ENCODE measurements at places on chromosomes 16 and 17. TPM values are rescaled to one million over a fixed set of nuclear protein-coding genes. Genes with fewer than 3 reads are reported as not detected.

DNA sequence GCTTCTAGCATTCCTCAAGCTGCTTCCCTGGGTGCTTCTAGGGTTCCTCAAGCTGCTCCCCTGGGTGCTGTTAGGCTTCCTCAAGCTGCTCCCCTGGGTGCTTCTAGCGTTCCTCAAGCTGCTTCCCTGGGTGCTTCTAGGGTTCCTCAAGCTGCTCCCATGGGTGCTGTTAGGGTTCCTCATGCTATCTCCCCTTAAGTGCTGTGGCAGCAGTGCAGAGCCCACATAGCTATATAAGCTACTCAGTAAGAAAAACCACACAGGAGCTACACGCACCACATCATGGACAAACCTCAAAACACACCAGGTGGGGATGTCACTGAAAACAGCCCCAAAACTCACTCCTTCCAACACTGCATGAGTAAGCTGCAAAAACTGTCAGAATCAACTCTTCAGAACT, 35.2 kb downstream of the ANKRD11 start:
- H3K4me1 ChIP-seq: peaks cover 13% of the 10 kb centered on the region
- H3K4me3 ChIP-seq: no peak overlapping the region
- no peaks in the 10 kb centered on the region for H3K27me3 ChIP-seq
- H3K36me3 ChIP-seq: no peaks in the 10 kb centered on the region
- DNase-seq: no peak

GRCh38 chr17:1626333-1626732, 2.3 kb downstream of the SLC43A2 start:
- H3K4me3 ChIP-seq: no peak overlapping the region
- peaks cover 24% of the 10 kb centered on the region for H3K4me1 ChIP-seq
- H3K27ac ChIP-seq: peak overlapping the region; percentile 44
- peaks cover 8% of the 10 kb centered on the region for H3K27me3 ChIP-seq

DNA sequence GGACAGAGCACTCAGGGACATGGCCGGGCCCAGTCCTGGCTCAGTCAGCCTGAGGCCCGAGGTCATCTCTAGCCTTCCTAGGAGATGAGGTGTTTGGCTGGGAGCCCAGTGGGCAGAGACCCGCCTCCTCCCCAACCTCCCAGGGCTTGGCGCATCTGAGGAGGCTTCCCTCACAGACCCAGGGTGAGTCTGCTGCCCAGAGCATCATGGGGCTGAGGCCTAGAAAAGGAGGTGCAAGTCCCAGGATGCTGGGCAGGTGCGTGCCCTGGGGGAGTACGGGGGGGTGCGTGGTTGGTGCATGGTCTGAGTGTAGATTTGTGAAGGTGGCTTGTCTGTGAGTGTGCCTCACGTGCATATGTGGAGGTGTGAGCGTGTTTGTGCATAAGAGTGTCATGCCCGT, 4.7 kb downstream of the PDE6G start:
- DNase-seq: no peak
- H3K4me1 ChIP-seq: no peaks in the 10 kb centered on the region
- H3K27ac ChIP-seq: no peak overlapping the region
- peaks cover 6% of the 10 kb centered on the region for H3K27me3 ChIP-seq
- no peaks in the 10 kb centered on the region for H3K36me3 ChIP-seq

DNA sequence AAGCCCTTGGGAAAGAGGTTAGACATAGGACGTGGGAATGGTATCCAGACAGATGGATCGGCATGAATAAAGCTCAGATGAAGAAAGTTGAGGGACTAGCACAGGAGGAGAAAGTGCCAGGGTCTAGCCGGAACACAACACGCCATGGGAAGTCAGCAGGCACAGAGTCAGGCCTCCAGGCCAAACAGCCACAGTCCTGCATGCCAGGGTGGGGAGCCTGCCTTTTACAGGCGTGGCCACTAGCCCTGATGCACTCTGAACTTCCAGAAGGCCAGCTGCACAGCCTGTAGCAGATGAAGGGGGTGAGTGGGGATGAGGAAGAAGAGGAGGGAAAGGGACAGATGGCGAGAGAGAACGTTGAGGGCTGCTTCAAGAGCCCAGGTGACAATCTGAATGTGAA, 5.2 kb downstream of the B9D1 start:
- DNase-seq: no peak
- H3K4me1 ChIP-seq: peaks cover 5% of the 10 kb centered on the region
- no peaks in the 10 kb centered on the region for H3K36me3 ChIP-seq
- H3K27ac ChIP-seq: no peak overlapping the region

DNA sequence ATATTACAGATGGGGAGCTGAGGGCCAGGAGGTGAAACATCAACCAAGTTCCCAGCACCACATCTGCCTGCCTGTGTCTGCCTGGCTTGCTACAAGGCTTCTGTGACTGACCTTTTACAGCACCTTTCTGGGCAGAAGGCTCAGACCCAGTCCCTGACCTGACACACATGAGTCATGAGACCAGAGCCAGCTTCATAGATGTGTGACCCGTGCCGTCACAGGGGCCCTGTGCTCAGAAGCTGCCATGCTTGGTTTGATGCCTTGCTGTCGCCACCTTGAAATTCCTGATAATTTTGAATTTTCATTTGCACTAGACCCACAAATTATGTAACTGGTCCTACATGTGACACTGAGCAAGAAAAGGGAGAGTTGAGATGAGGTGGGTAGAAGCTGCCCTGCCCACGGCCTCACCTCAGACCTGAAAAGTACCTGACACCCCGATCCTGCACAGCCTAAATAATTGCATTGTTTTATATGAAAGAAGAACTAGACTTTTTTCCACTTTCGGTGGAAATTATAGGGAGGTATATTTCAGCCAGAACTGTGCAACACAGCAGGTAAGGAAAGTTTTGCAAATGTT, 13.3 kb upstream of the PECAM1 start:
- no peaks in the 10 kb centered on the region for H3K36me3 ChIP-seq
- H3K27ac ChIP-seq: no peak overlapping the region
- H3K4me1 ChIP-seq: no peaks in the 10 kb centered on the region
- no peaks in the 10 kb centered on the region for H3K27me3 ChIP-seq

GRCh38 chr17:17264430-17264829, 16.6 kb downstream of the COPS3 start:
- no peak overlapping the region for H3K4me3 ChIP-seq
- H3K36me3 ChIP-seq: no peaks in the 10 kb centered on the region
- H3K27me3 ChIP-seq: no peaks in the 10 kb centered on the region
- no peak for DNase-seq
- no peak overlapping the region for H3K27ac ChIP-seq

GRCh38 chr16:84836967-84837366, 17.2 kb downstream of the CRISPLD2 start:
- H3K4me1 ChIP-seq: peaks cover 35% of the 10 kb centered on the region
- H3K4me3 ChIP-seq: no peak overlapping the region
- H3K27me3 ChIP-seq: no peaks in the 10 kb centered on the region

DNA sequence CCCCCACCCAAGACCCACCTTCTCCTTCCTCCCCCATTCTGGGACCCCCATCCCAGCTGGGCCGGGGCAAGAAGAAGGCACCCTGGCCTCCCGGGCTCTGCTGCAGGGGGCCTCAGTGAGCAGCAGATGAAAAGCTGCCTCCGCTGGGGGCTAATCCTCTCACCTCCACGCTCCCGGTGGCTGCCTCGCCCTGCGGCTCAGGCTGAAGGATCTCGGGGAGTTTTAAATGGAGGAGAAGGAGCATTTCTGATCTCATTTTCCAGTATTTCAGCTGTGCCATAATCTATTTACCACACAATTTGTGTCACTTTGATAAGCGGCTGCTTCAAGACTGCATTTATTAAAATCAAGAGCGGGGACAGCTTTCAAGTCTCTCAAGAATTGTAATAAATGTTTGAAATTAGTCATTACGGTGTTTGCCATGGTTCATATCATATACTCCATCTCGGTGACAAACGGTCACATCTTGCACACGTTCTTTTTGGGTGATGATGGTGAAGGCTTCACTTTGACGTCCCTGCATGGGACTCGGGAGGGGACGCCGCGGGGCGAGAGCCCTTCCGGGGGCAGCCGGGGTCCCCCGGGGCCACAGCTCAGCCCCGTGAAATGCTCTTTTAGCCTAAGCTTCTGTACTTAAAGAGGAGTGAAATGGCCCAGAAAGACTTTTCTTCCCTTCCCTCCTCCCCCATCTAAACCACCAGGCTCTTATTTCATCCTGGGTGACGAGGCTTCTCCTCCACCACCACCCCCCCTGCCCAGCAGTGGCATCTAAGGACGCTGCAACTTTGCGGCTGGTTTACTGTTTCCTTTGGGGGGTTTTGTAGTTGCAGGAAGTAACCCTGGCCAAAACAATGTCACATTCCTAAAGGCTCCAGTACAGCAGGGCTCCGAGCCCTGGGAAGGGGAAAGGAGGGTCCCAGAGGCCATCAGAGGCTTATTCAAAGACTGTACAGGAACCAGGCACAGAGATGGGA, 313.1 kb upstream of the TNRC6C start:
- no peaks in the 10 kb centered on the region for H3K4me1 ChIP-seq
- no peak overlapping the region for H3K27ac ChIP-seq
- H3K27me3 ChIP-seq: peaks cover 8% of the 10 kb centered on the region
- H3K36me3 ChIP-seq: no peaks in the 10 kb centered on the region
- no peak for DNase-seq
- H3K4me3 ChIP-seq: no peak overlapping the region

- H3K4me3 ChIP-seq: no peak overlapping the region
- H3K27me3 ChIP-seq: no peaks in the 10 kb centered on the region
- peaks cover 1% of the 10 kb centered on the region for H3K4me1 ChIP-seq
- no peak overlapping the region for H3K27ac ChIP-seq
- DNase-seq: no peak
Observed at GRCh38 chr16:50257876-50258275, 8.5 kb upstream of the ADCY7 start.

DNA sequence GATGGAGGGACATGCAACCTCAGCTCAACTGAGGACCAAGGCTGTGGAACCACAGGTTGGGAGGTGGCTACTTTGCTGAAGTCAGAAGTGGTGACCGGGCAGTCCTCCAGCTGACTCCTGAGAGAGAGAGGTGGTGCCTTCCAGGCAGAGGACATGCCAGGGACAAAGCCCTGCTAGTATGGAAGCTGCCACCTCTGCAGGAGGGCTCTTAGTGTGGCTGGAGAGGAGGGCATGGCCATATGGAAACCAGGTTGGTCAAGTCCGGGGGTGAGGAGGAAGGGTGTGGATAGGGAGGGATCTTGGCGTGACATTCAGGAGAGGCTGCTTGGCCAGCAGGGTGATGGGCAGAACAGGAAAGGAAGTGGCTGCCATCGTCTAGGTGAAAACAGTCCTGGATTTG, 5.7 kb downstream of the C16orf86 start:
- DNase-seq: no peak
- no peak overlapping the region for H3K27ac ChIP-seq
- H3K36me3 ChIP-seq: no peaks in the 10 kb centered on the region
- no peaks in the 10 kb centered on the region for H3K27me3 ChIP-seq
- peaks cover 12% of the 10 kb centered on the region for H3K4me1 ChIP-seq

GRCh38 chr17:36503456-36504155, 17.1 kb downstream of the ZNHIT3 start:
- no peak overlapping the region for H3K4me3 ChIP-seq
- no peak overlapping the region for H3K27ac ChIP-seq
- H3K36me3 ChIP-seq: no peaks in the 10 kb centered on the region
- H3K4me1 ChIP-seq: no peaks in the 10 kb centered on the region
- no peak for DNase-seq

- no peaks in the 10 kb centered on the region for H3K27me3 ChIP-seq
- no peaks in the 10 kb centered on the region for H3K4me1 ChIP-seq
- H3K36me3 ChIP-seq: no peaks in the 10 kb centered on the region
- no peak for DNase-seq
- no peak overlapping the region for H3K27ac ChIP-seq
Observed at GRCh38 chr16:5026664-5027063, 7.1 kb downstream of the NAGPA start.

DNA sequence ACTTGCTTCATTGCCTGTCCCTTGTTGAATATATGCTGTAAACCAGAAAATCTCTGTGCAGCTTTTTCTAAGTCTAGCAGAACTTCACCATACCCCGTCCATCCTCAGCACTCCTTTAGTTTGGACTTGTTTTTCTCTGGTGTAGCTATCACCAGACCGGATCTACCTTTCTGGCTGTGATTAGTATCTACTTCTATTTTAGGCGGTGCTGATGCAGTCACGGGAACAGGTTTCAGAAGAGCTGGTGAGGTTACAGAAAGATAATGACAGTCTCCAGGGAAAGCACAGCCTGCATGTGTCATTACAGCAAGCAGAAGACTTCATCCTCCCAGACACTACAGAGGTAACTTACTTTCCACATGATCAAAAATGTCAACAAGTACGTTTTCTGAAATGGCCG, 46.4 kb downstream of the NUP88 start:
- H3K27me3 ChIP-seq: no peaks in the 10 kb centered on the region
- H3K4me3 ChIP-seq: no peak overlapping the region
- H3K4me1 ChIP-seq: no peaks in the 10 kb centered on the region
- no peaks in the 10 kb centered on the region for H3K36me3 ChIP-seq
- no peak overlapping the region for H3K27ac ChIP-seq

DNA sequence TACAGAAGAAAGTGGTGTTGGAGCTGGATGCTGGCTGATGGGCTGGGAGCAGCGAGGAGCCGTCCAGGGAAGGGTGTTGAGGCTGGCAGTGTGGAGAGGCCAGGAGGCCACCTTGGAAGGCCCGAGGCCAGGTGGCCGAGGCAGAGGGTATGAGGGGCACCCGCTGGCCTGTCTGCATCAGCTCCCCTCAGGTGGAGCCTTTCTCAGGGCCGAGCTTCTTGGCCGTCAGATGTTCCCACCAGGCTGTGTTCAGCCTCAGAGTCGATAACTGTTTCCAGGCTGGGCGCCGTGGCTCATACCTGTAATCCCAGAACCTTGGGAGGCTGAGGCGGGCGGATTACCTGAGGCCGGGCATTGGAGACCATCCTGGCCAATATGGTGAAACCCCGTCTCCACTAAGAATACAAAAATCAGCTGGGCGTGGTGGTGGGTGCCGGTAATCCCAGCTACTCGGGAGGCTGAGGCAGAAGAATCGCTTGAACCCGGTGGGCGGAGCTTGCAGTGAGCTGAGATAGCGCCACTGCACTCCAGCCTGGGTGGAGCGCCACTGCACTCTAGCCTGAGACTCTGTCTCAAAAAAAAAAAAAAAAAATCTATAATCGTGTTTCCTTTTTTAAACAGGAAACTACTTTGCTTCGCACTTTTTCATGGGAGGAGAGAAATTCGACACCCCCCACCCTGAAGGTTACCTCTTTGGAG, 25.3 kb downstream of the MGRN1 start:
- H3K27me3 ChIP-seq: no peaks in the 10 kb centered on the region
- no peaks in the 10 kb centered on the region for H3K36me3 ChIP-seq
- H3K4me1 ChIP-seq: peaks cover 20% of the 10 kb centered on the region
- no peak for DNase-seq
- no peak overlapping the region for H3K27ac ChIP-seq

Gene DNAH2
- total RNA-seq: 1.0 TPM

Gene ACSM5
- 5.5 TPM for total RNA-seq

Gene EVPL
- 2.7 TPM for total RNA-seq

Gene SLC12A4
- 55.2 TPM for total RNA-seq

Gene MT1A
- not detected for total RNA-seq

Gene SLC5A10
- not detected for total RNA-seq

Gene TLCD3A
- total RNA-seq: 15.7 TPM

Gene EXOC3L1
- 3.3 TPM for total RNA-seq
